ENCODE measurements at places on chromosomes 13 and 19. TPM values are rescaled to one million over a fixed set of nuclear protein-coding genes. Genes with fewer than 3 reads are reported as not detected.

Gene FCHO1
- not detected for total RNA-seq

Gene CEACAM4
- not detected for total RNA-seq

Gene SMIM44
- not detected for total RNA-seq

Gene CEACAM3
- not detected for total RNA-seq

Gene NXNL1
- total RNA-seq, result not detected

Gene BBC3
- 14.9 TPM for total RNA-seq

- DNase-seq, result no peak
These were observed 86.1 kb upstream of the DOCK9 start for GRCh38 chr13:99063952-99064351.

DNA sequence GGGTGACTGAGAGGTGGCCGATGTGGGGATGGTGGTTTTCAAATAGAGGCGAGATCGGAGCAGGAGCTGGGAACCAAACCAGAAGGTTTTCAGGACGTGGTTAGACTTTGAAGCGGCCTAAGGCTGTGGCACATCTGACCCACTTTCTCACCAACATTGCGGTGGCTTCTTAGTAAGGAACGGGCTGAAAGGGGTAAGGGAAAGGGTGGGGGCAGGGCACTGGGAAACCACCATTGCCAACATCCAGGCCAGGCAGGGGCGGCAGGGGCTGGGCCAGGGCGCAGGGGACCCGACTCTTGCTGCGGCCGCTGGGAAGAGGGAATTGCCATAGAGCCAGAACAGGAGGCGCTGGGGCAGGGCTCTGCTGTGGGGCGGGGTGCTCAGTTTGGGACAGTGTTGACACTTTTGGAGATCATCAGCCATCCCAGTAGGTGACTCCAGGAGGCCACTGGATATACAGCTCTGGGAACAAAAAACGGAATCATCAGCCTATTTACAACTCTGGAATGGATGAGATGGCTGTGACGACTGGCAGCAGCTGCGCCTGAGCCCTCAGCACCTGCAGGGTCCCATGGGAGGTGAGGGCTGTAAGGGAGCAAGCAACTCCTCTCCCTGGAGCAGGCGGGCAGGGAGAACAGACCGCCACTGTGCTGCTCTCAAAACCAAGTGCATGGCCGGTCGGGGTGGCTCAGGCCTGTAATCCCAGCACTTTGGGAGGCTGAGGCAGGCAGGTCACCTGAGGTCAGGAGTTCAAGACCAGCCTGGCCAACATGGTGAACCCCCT, 52.2 kb downstream of the IRS2 start:
- no peak for DNase-seq

- no peak for DNase-seq
These were observed 1.7 kb upstream of the PLEKHG2 start for GRCh38 chr19:39410831-39411080.

DNA sequence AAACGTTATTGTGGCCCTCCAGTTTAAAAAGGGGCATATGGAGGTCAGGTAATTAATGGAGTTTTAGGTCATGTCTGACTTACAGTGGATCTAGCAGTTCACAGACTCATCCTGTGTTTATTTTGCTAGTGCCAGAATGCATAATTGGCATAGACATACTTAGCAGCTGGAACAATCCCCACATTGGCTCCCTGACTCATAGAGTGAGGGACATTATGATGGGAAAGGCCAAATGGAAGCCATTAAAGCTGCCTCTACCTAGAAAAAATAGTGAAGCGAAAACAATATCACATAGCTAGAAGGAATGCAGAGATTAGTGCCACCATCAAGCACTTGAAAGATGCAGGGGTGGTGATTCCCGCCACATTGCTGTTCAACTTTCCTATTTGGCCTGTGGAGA, 610.7 kb downstream of the SLITRK5 start:
- no peak for DNase-seq

DNA sequence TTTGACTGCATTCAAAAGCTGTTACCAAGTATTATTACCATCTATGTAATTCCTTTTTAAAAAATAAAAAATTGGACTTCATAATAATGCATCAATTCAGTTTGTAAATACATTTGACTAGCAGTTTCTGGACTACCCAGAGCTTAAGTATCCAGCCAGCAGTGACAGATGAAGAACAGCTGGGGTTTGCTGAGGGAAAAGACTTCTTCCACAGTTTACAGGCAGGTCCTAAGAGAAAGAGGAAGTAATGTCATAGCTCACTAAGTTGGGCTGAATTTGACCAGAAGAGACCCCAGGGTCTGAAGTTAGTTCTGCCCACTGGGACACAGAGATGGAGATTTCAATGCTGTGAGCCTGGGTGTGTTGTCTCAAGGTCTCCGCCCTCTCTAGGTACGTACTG, 96.4 kb downstream of the MBNL2 start:
- no peak for DNase-seq

- DNase-seq, result no peak
These were observed 10.6 kb upstream of the OXGR1 start for GRCh38 chr13:97004886-97005285.

GRCh38 chr13:77492982-77493381, 42.5 kb upstream of the SCEL start:
- DNase-seq, result no peak

DNA sequence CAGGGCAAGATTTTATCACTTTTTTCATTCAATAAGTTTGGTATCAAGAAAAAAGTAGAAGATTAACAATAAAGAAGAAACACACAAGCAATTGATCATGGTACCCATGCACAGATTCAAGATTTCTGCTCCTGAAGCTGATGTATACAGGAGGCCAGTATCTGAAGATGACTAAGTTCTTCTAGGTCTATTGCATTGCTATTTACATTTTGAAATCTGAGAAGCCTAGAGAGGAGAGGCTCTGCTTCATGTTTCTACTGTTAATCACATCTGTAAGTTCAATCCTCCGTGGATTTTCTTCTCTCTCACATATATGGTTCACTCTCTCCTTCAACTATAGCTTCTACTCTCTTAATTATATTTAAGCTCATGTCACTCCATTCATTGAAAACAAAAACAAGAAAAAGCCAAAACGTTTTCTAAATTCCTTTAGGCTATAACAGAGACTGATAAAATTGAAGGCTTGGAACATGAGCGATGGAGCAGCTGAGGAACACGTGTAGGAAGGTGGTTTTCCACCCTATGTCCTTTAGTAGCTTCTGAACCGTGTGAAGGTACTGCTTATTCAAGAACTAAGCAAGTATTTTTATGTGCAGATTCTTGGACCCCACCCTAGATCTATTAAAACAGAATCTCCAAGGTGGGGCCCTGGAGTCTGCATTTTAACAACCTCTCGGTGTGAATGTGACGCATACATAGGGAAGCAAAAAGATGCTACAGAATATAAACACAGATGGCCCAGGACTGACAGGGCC, 198.2 kb downstream of the EFNB2 start:
- no peak for DNase-seq

- no peak for DNase-seq
These were observed at the start of gene LMO7 for GRCh38 chr13:75635828-75636435. Gene LMO7 (plus strand): TSS chr13:75636330. CDS start chr13:75636658, 328 bp downstream.

GRCh38 chr19:7618348-7618747, 11.0 kb downstream of the XAB2 start:
- no peak for DNase-seq

- no peak for DNase-seq
These were observed 304.5 kb downstream of the KCNRG start for GRCh38 chr13:50319635-50320255.

GRCh38 chr13:21009036-21009435, 52.4 kb downstream of the LATS2 start:
- DNase-seq, result no peak

DNA sequence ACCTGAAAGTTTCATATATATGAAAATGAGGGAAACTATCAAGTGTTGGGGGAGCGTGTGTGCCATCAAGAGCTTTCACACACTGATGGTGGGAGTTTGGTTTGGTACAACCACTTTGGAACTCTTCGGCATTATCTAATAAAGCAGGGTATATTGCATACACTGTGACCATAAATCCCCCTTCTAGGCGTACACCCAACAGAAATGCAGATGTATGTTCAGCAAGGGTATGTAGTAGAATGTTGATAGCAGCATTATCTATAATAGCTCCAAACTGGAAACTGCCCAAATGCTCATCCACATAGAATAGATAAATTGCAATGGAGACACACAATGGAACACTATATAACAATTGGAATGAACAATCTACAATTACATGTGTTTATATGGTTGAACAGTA, 70.8 kb downstream of the FAM216B start:
- no peak for DNase-seq

Measured in ascending aorta (tissue), 2 donors.